ENCODE measurements at places on chromosomes 11 and 22.

DNA sequence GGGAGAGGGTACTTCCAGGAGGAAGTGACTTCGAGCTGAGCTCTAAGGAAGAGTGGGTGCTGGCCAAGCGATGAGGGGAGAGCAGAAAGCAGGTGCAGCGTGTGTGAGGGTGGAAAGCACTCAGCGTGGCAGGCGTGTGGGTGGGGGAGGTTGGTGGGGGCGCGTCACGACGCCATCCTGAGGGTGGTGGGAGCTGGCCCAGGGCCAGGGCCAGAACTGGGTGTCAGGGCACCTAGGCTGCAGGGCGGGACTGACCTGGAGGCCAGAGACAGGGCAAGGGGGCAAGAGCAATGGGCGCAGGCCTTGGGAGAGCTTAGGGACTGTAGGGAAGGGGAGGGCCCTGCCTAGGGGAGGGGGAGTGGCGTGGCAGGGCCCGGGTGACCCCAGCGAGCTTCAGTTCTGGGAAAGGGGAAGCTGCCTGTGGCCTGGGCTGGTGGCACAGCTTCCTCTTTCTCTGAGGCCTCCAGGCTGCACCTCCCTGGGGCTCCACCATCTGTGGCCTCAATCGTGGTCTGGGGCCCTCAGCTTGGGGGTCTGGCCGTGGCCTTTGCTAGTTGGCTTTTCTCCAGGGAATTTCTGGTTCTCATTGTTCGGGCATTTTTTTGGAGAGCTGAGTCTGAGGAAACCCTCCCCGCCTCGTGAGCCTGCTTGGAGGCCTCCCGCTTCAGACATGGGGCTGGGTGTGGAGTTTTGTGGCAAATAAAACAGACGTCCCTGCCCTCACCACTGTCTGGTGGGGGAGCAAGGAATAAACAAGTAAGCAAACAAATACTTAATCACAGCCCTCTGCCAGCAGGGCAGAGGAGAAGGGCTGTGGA lies 8.9 kb downstream of the RELT start:
- DNase-seq = no peak

GRCh38 chr11:65555693-65556231 lies 2.4 kb downstream of the LTBP3 start:
- no peak for DNase-seq

DNA sequence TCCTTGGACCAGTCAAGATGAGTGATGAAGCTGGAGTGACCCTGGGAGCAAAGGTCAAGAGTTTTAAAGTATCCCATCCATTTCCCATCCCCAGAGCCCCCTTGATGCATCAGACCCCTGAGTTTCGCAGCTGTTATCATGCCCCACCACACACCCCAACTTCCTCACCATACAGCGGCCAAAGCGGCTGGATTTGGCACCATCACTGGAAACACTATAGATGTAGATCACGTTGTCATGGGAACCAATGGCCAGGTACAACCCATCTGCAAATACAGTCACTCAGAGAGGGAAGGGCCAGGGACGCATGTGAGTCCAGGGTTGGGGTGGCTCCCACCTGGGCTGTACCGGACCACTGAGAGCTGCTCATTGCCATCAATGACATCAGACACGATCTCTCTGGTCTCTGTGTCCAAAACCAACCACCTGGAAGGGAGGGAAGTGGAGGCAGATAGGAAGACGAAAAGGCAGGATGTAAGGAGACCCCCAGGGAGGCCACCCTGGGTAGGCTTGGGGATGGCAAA lies 2.2 kb upstream of the MTA2 start:
- DNase-seq = no peak

GRCh38 chr11:70082829-70083228 lies 4.7 kb downstream of the ANO1 start:
- DNase-seq = no peak

- no peak for DNase-seq
These were observed 7.4 kb downstream of the MED15 start for GRCh38 chr22:20514658-20515406.

GRCh38 chr11:16309226-16309625 lies 47.1 kb downstream of the SOX6 start:
- DNase-seq = no peak

- DNase-seq = no peak
These were observed 2050.6 kb upstream of the RAG2 start for GRCh38 chr11:38648604-38649003.

DNA sequence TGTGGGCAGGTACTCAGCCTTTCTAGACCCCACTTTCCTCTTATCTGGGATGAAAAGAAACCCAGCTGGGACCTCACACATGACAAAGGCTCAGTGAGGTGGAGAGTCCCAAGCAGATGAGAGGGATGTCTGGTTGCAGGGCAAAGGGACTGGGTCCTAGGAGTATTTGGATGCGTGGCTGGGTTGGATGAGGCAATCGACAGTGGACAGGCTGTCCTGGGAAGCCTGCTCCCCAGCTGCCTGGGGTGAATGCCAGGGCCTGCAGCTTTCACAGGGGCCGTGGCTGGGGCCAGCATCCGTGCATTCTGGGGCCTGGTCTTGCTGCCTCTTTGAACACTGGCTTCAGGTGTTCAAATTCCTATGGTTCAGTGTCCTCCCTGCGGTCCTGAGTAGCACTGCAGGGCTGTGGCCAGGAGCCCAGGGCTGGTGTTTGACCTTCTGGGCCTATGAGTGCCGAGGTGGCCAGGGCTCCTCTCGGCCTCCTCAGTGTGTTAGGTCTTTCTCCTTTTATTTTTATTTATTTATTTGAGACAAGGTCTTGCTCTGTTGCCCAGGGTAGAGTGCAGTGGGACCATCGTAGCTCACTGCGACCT lies 65.3 kb downstream of the MCM5 start:
- no peak for DNase-seq

DNA sequence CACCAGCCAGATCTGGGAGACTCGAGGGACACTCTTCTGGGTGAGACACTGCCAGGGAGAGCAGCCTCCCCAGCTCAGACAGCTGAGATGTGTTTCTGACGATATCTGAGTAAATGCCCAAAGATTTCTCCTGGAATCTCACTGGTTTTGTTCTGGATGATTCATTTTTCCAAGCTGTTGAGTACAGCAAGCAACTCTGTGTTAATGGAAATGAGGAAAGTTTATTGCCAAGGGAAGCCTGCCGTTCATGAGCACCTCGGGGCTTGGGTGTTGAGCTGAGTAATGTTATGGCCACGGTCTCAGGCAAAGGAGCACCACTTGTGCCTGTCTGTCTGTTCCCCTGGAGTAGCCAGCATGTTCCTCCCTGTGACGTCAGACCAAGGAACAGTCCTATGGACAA lies 1132.4 kb downstream of the BRD1 start:
- no peak for DNase-seq

DNA sequence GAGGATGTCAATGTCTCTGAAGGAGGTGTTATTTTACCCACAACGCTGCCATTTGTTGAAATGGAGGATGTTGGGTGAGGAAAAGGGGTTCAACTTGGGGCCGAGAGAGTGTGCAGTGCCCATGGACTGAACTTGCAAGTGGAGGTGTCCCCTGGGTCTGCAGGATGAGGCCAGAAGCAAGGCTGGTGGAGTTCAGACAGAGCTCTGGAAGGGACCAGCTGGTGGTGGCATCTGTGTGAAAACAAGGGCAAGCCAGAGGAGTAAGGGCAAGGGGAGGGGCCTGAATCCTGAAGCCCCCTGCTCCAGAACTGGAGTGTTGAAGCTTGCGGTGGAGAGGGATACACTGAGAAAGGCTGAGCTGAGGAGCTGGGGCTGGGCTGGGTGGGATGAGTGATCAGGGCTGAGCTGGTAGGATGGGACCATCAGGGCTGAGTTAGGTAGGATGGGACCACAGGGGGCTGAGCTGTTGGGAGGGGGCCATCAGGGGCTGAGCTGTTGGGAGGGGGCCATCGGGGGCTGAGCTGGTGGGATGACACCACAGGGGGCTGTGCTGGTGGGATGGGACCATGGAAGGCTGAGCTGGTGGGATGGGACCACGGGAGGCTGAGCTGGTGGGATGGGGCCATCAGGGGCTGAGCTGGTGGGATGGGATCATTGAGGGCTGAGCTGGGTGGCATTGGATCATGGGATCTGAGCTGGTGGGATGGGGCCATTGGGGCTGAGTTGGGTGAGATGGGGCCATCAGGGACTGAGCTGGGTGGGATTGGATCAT lies 13.4 kb upstream of the CTSD start:
- DNase-seq = no peak

- DNase-seq = no peak
These were observed 1.7 kb downstream of the ZBED4 start for GRCh38 chr22:49855251-49855911.

DNA sequence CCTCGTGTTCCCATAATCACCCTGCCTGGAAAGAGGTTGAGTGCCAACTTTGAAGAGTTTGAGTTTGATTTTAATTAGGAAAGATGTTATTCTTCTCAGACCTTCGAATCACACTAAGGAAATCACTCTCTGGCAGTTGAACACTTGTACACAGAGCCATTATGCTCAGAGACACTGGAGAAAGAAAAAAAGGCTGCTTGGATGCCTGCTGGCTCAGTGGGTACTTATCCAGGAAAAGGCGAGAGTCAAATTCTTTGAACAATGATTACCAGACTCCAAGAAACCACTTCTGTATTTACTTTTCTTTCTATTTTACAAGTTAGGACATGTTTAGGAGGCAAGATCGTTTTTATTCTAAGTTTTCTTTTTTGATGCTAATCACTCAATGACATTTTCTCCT lies 438.5 kb upstream of the FAT3 start:
- no peak for DNase-seq

- no peak for DNase-seq
These were observed 8.4 kb upstream of the FLI1 start for GRCh38 chr11:128685402-128686020.

DNA sequence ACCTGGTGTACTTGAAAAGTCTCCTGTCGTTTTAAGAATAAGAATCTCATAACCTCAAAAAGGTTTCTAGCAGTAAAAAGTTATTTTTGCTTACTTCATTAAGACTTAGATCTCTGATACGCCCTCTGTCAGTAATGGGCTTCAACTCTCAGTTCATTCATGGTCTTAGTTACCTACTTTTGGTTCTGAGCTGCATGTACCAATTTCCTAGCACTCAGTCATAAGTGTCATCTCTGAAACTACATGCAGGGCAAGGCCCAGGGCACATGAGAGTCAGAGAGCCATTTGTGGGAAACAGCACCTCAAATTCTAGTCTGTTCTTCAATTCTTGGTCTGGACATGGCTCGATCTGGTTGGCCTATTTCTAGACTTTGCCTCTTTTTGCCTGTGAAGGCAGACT lies 838.4 kb downstream of the FAM181B start:
- DNase-seq = no peak

DNA sequence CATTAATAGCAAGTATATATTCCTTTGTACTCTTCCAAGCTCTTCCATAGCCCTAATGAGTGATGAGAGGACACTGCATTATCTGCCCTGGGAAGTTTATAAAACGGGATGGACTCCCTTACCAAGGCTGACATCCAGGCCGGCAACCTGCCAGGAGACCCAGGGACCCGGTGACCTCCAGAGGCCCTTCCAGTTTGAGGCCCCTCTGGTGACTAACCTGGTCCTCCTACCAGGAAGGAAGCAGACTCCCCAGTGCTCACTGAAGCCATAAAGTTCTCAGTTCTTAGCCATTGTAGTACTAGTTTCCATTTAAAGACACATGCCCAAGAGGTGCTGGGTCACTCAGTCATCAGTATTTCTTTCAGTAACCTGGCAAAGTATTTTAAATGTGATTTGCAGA lies 345.4 kb downstream of the TENM4 start:
- no peak for DNase-seq

DNA sequence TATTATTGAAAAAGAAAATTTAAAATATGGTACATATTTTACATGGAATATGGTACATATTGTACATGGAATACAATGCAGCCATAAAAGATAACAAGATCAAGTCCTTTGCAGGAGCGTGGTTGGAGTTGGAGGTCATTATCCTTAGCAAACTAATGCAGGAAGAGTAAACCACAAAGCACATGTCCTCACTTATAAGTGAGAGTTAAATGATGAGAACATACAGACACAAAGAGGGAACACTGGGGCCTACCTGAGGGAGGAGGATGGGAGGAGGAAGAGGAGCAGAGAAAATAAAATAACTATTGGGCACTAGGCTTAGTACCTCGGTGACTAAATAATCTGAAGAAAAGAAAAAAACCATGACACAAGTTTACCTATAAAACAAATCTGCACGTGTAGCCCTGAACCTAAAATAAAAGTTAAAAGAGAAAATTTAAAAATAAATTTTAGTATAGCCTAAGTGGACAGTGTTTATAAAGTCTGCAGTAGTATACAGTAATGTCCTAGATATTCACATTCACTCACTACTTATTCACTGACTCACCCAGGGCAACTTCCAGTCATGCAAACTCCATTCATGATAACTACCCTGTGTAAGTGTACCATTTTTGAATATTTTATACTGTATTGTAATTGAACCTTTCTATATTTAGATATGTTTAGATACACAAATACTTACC lies 204.4 kb downstream of the FAM76B start:
- DNase-seq = no peak

DNA sequence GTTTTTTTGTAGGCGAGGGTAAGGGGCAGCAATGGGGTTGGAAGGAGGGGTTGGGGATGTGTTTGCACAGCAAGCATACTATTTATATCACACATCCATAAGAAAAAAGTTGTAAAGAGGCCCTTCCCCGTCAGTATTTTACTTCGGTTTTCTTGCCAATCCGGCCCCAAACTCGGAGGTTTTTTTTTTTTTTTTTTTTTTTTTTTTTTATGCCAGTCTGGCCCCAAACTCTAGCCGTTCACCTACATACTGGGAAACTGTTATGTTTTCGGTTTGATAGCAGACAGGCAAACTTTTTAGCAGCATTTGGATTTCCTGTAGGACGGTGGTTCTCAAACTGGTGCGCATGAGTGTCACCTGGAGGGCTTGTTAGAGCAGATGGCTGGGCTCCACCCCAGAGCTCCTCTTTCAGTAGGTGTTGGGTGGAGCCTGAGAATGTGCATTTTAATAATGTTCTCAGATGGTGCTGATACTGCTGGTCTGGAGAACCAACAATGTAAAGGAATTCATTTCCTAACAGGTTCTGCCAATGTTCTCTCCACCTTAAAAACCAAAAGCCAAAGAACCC lies 76.5 kb upstream of the ZBED5 start:
- DNase-seq = no peak

GRCh38 chr11:41458154-41458553 lies 1.3 kb downstream of the LRRC4C start:
- DNase-seq = no peak

DNA sequence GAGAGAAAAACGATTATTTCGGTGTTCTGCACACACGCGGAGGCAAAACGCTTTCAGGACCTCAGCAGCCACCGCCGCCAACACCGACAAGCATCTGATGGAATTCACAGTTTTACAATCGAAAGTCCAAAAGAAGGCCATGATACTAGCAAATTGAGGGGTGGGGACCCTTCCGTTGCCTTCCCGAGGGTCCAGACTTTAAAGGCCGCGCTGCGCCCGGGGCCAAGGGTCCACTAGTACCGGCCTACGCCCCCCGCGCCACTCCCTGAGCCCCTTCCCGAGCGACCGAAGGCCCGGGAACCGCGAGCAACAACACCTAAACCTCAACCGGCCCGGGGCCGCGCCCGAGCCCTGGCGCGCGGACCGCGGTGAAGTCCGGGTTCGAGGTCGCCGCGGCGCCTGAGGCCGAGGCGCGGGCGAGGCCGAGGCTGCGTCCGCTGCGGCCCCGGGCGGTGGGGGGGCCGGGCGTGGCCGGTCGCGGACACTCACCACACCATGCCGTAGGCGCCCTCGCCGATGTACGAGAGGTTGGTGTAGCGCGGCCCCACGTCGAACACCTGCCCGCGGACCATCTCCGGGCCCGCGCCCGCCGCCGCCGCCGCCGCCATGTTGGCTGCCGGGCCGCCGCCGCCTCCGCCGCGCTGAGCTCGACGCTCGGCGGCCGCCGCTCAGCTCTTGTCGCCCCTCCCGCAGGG lies 465 bp downstream of the MAPK1 start:
- DNase-seq = no peak
